ENCODE measurements at places on chromosomes 4 and X.

GRCh38 chr4:71604785-71605184 lies 179.1 kb downstream of the GC start:
- DNase-seq: no peak

DNA sequence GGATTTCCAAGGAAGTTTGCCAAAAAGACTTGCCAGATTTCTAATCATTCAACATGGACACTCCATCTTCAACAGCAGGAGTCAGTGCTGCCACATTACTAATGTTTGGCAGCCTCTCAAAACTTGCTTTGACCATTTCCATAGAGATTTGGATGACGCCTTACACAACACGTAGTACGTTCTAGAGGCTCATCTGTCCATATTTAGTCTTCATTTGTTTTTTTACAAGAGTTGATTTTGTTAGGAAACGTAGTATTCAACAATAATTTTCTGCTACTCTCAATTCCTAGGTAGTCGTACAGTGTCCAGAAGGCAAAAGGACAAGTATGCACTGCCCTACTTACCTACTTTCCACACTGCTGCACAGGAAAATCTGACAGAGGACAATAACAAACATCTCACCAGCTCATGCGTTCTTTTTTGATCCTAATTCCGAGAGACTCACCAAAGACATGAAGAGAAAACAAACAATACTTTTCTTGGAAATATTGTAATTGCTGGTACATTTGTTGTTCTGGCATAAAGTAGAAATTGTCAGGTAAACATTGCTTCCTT lies 117.3 kb downstream of the SNCA start:
- no peak for DNase-seq

DNA sequence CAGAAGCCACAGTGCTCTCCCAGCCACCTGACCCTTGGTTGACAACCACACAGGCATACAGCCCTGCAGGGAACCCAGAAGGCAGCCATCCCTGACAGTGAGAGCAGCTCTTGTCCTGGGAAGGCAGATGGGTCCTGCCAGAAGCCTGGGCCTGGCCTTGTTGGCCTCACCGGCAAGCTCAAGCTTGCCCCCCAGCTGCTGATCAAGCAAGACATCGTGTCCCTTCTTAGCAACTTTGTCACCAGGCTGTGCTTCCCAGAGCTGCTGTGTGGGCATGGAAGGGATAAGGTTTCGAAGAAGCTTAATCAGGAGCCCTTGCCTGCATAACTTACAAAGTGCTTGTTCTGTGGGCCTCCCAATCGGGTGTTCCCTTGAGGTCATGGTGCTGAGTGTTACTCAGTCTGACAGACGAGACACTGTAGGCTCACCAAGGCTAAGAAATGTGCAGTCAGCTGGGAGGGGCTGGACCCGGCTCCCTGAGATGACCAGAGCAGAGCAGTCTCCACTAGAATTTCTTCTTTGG lies 6.8 kb upstream of the ABLIM2 start:
- no peak for DNase-seq

GRCh38 chr4:98311656-98312055 lies 50.5 kb downstream of the RAP1GDS1 start:
- DNase-seq: no peak

GRCh38 chr4:160202802-160203201 lies 1099.9 kb downstream of the RAPGEF2 start:
- no peak for DNase-seq

DNA sequence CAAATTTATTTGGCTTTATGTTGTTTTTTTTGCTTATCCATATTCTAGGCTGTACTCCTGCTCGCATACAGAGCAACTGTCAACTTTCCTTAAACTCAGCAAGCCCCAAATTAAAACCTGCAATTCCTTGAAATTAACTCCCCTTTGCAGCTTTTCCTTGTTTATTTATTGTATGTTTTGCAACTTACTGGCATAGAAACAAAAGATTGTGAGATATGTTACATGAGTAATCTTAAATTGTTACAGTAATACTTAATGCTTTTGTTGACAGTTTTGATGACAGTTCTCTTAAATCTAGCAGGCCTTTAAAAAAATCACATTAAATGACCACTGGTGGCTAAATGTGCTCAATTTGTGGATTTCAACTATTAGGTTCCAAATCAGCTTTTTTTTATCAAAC lies 4.5 kb downstream of the DDX3X start:
- no peak for DNase-seq

DNA sequence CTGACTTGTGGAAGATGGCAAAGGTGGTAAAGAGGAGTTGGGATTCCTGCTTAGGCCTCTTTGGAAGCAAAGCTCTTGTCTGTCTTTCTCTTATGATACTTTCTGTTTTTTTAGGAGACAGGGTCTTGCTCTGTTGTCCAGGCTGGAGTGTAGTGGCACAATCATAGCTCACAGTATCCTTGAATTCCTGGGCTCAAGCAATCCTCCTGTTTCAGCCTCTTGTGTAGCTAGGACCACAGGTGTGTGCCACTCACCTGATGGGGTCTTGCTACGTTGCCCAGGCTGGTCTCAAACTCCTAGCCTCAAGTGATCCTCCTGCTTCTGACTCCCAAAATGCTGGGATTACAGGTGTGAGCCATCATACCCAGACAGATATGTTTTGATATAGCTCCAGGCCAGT lies 19.3 kb upstream of the IGFBP7 start:
- DNase-seq: no peak

DNA sequence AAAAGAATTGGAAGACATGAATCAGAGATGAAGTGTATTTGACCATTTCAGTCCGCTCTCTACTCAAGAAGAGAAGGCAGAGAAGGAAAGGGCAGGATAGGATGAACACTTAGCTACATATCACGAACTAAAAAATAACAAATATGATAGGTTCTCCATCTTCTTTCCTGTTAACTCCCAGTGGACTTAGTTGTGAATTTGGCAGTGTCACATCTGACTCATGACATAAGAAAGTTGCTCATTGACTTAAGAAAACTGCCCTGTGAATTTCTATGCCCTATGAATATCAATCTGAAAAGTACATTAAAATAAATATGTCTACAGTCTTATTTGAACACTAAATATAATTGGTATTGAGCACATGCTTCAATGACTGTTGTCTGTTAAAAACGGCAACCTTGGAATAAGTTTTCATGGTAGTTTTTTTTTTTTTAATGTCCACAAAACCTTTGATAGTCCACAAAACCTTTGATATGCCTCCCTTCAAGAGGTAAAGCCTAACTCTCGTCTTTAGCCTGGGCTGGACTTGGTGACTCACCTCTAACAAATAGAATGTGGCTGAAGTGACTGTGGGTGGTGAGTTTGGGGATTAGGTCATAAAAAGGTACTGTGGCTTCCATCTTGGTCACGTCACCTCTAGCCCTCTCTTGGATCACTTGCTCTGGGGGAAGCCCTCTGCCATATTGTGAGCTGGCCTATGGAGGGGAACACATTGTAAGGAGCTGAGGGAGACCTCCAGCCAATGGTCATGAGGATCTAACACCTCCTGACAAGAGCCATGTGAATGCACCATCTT lies 184.7 kb upstream of the S100G start:
- DNase-seq: no peak

DNA sequence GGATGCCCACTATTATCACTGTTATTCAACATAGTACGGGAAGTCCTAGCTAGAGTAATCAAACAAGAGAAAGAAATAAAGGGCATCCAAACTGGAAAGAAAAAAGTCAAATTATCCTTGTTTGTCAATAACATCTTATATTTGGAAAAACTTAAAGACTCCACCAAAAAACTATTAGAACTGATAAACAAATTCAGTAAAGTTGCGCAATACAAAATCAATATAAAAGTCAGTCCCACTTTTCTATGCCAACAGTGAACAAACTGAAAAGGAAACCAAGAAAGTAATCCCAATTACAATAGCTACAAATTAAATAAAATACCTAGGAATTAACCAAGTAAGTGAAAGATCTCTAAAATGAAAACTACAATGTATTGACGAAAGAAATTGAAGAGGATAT lies 321.3 kb downstream of the LDB2 start:
- no peak for DNase-seq

DNA sequence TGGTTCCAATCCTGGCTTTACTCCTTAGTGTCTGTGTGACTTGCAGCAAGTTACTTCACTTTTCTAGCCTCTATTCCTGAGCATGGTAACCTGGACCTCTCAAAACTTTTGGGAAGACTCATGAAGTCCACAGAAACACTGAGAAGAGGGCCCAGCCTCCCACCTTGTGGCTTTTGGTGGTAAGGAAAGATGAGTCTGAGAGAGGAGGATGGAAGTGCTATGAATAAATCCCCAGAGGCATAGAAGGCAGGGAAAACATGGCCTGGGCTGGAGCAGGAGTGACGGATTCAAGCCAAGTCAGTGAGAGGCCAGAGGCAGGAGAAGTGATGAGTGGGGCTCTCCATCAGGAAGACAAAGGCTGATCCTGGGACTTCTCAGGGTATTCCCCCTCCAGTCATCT lies 10.9 kb upstream of the MAGEA4 start:
- no peak for DNase-seq

- DNase-seq: no peak
These were observed 245.2 kb upstream of the FSTL5 start for GRCh38 chr4:162409048-162409447.

DNA sequence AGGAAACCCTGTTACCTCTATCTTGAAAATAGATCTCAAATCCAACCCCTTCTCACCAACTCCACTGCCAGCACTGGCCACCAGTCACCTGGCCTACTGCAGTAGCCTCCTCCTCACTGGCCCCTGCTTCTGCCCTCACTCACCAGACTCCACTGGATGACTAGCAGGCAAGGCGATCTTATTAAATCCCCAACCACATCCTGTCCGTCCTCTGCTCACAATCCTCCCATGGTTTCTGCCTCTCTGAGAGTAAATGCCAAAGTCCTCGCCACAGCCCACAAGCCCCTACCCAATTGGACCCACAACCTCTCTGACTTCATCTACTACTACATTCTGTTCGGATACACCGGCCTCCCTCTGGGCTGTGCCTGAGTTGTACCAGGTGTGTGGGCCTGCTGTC lies 5.4 kb upstream of the PIM2 start:
- DNase-seq: no peak

GRCh38 chrX:18875256-18875878 lies 108.5 kb downstream of the PHKA2 start:
- DNase-seq: no peak

DNA sequence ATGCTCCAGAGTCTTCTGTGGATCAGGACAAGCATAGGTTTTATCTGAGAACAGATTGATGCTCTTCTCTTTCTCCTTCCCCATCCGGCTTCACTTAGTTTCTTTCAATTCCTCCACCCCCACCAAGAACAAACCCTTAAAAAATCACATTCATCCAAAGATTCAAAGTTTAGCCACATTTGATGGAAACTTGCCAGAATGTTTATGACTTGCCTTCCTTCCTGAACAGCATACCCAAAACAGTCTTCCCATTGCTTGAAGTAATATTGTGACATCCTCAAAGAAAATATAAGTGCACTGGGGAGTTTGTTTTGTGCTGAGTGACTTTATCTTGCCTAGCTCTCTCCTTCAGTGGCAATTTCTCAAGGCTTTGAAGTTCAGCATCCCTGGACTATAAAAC lies 83.0 kb downstream of the MAGEB17 start:
- DNase-seq: no peak

DNA sequence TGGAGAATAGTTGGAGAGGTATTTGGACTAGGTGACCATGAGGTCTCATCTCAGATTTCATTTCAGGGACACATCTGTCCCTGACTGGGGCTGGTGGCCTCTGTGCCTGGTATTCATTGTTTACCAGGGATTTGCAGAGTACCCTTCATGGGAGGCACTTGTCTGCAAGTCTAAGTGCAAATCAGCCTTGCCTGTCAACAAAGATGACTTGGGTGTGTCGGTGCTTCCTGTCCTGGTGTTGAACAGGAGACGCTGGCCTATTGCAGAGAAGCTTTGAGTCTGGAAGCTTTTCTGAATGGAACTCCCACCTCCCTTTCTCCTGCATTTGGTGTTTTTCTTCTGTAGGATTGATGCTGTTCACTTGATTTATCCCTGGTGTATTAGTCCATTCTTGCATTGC lies 104.1 kb downstream of the TNIP2 start:
- no peak for DNase-seq

DNA sequence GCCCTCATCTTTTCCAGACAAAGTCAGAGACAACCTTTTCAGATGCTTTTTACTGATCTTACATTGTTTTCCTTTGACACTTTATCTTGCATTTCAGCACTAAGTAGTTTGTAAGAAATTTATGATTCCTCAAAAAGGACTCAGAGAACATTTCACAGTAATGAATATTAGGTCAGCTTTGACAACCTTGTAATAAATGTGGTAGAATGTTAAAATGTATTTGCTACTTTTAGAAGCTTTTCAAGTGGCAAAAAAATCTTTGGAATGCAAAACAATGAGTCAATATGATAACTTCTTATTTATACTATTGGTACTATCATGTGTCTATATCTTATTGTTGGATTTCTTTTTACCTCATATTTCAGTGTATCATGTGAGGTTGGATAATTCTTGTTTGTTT lies 146.2 kb upstream of the FAT4 start:
- no peak for DNase-seq

- DNase-seq: no peak
These were observed 6.0 kb downstream of the FRG2 start for GRCh38 chr4:190020790-190021717.

GRCh38 chrX:42119076-42119475 lies 195.7 kb upstream of the CASK start:
- no peak for DNase-seq

- no peak for DNase-seq
These were observed 68.8 kb downstream of the MAB21L2 start for GRCh38 chr4:150650751-150651150.

GRCh38 chr4:185771711-185772390 lies 40.1 kb downstream of the SORBS2 start:
- DNase-seq: no peak

DNA sequence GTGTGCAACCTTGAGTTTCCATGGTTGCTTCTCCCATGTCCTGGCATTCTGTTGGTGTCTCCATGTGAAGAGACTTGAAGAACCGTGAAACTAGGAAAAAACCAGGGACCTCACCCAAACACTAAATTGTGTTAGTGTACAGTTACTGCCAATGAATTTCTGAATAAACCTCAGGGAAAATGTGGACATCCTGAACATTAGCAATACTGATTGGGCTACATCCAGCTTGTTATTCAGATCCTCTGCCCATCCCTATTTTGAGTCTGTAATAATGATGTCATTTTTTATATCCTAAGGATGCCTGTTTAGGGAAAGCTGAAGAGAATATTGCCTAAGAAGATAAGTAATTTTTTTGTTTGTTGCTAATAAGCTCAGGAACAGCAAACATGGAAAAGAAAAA lies 262.7 kb downstream of the TMA16 start:
- no peak for DNase-seq

DNA sequence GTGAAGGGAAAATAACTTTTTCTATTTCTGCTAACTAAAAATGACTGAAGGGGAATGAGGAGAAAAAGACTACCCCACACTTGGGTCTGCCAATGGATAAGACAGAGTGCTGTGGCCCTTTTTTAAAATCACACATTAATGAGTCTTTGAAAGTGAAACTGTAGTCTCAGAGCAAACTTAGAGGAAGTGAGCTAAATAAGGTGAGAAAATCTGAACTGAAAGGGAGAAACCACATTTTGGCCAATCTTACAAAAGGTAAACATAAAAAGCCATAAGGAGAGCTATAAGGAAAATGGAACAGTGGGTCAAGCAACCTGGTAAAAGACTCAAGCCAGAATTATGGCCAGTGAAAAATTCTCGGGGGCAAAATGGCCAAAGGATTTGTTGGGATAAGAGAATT lies 755.1 kb upstream of the IGFBP7 start:
- no peak for DNase-seq

GRCh38 chr4:127238956-127239475 lies 393.7 kb upstream of the INTU start:
- DNase-seq: no peak

Measured in amygdala (tissue), 56 donors.